ENCODE measurements at places on chromosomes 16 and 17.

DNA sequence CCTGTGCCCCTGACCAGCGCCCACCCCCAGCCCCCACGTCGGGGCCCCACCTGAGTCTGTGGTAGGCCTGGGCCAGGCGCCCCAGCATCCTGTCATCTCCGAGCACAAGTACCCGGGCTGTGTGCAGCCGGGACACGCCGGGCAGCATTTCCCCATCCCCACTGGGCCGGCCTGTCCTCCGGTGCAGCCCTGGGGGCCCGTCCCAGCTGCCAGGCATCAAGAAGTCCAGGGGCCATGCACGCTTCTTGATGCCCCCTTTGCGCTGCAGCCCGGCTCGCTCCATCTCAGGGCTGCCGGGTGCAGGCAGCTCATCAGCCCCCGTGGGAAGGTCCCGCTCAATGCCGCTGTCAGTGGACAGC is 29.3 kb upstream of the MFSD6L start:
- DNase-seq: no peak

- no peak for DNase-seq
These were observed 13.9 kb downstream of the HAGH start for GRCh38 chr16:1812732-1813163.

- no peak for DNase-seq
These were observed 19.2 kb downstream of the DCUN1D3 start for GRCh38 chr16:20880867-20881502.

GRCh38 chr17:41687828-41688640 is 651 bp upstream of the EIF1 start:
- DNase-seq: no peak

GRCh38 chr16:17387256-17387655 is 83.5 kb downstream of the XYLT1 start:
- DNase-seq: no peak

- no peak for DNase-seq
These were observed 6.4 kb downstream of the PIEZO1 start for GRCh38 chr16:88778541-88779065.

DNA sequence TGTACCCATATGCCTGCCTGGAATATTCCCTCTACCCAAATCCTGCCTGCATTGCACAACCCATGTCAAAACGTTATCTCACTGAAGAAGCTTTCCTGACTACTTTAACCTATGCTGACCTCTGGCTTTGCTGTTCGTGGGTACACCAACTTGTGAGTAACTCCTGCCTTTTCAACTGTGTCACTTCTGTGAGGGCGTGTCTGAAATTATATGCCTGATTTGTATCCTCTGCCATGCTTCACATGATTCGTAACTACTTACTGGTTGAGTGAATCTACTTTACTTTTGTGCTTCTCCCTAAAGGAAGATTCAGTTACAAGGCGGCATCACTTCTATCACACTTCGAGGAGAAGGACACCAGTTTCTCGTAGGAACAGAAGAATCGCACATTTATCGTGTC is 33.3 kb upstream of the USP43 start:
- no peak for DNase-seq

DNA sequence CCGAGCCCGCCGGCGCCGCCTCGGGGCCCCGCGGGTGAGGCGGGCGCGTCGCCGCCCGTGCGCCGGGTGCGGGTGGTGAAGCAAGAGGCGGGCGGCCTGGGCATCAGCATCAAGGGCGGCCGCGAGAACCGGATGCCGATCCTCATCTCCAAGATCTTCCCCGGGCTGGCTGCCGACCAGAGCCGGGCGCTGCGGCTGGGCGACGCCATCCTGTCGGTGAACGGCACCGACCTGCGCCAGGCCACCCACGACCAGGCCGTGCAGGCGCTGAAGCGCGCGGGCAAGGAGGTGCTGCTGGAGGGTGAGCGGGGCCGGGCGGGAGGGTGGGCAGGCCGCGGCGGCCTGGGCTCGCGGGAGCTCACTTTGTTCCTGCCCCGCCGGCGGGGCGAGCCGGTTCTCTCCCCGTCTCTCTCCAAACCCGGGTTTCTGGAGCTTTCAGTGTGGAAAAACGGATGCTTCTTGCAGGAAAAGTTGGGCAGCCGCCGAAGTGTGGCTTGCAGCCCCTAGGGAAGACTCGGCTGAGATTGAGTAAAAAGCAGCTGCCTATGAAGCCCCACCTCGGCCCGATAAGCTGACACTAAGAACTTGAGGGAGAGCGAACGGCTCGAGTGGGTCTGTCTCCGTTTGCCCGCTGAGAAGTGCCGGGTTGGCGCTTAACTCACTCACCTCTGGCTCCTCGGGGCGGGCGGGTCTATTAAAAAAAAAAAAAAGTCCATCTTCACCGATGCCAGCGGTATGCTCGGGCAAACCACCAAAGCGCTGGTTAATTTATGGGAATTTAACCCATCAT is 677 bp downstream of the SNTB2 start:
- DNase-seq: peak; percentile 45

GRCh38 chr16:20072146-20072873 is 1.4 kb downstream of the GPR139 start:
- DNase-seq: no peak

DNA sequence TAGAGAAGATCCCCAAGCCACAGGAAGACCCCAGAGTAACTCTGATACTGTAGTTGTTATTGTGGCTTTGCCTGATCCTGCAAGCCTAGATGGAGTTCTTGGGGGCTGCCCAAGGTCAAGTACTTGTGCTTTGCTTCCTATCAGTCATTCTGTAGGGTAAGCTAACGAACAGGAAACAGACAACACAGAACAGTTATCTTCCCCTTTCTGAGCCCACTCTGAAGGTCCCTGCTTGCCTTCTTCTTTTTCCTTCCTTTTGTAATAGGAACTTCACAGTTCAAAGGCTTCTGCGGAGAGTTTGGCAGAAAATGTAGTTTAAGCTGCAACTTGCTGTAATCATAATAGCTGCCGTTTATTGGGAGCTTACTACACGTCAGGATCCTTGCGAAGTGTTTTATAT is 494.1 kb upstream of the ERCC4 start:
- peak; percentile 44 for DNase-seq

DNA sequence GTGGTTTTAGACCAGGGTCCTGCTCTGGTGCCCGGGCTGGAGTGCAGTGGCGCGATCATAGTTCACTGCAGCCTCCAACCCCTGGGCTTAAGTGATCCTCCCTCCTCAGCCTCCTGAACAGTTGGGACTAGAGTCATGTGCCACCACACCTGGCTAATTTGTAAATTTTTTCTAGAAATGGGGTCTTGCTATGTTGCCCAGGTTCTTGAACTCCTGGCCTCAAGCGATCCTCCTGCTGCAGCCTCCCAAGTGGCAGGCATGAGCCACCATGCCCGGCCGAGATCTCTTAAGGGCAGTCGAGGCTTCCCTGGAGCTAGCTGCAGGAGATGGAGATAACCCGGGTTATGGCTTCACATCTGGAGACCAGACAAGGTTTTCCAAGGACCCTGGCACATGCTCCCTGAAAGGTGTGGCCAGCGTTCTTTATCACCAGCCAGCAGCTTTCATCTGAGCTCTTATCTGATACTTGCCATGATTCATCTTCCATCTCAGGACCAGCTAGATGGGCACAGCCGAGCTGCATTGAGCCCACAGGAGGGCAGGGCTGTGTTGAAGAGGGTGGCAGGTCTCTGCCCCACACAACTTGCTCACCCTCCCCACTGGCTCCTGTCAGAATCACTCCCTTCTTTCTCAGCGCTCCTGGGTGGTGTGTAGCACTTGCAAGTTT is 28.6 kb downstream of the SCNN1B start:
- no peak for DNase-seq

GRCh38 chr16:65843941-65844340 is 522.5 kb upstream of the CDH5 start:
- DNase-seq: no peak

GRCh38 chr16:87584271-87584670 is 18.0 kb upstream of the JPH3 start:
- no peak for DNase-seq

DNA sequence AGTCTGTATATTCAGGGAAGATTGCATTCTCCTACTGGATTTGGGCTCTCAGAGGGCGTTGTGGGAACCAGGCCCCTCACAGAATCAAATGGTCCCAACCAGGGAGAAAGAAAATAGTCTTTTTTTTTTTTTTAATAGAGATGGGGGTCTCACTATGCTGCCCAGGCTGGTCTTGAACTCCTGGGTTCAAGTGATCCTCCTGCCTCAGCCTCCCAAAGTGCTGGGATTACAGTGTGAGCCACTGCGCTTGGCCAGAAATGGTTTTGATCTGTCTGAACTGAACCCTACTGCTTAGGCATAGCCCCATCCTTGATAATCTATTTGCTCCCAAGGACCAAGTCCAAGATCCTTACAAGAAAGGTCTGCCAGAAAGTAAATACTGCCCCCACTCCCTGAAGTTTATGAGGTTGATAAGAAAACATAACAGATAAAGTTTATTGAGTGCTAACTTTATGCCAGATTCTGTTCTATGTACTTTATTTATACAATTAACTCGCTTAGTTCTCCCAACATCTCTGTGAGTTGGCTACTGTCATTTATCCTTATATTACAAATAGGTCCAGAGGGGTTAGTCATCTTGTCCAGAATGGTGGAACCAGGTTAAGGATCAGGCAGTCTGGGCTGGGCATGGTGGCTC is 13.5 kb downstream of the G6PC1 start:
- DNase-seq: no peak

- no peak for DNase-seq
These were observed 12.8 kb upstream of the CCL8 start for GRCh38 chr17:34306466-34306865.

DNA sequence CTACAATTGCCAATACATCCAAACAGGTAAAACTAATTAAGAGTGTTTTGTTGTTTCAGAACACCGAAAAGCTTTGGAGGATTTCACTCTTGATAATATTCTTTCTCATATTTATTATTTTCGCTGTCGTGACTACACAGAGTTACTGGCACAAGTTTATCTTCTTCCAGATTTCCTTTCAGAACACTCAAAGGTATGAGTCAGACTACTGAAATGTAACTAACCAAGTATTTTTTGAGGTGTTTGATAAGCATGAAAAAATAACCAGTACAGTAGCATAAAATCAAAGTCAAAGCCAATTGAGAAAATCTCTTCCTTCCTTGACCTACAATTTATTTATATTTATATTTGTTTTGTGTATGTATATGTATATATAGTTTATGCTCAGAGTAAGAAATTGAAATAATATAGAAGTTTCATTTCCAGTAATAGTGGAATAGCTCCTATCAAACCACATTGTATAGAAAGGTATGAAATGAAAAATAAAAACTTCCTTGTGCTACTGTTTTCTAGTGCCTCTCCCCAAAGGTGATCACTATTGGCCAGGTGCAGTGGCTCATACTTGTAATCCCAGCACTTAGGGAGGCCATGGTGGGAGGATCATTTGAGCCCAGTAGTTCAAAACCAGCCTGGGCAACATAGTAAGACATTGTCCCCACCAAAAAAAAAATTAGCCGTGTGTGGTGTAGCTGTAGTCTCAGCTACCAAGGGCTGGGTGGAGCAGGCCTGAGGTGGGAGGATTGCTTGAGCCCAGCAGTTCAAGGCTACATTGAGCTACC is 10.9 kb downstream of the RAD51C start:
- no peak for DNase-seq

- DNase-seq: no peak
These were observed 25.4 kb downstream of the CTU2 start for GRCh38 chr16:88731699-88732098.

DNA sequence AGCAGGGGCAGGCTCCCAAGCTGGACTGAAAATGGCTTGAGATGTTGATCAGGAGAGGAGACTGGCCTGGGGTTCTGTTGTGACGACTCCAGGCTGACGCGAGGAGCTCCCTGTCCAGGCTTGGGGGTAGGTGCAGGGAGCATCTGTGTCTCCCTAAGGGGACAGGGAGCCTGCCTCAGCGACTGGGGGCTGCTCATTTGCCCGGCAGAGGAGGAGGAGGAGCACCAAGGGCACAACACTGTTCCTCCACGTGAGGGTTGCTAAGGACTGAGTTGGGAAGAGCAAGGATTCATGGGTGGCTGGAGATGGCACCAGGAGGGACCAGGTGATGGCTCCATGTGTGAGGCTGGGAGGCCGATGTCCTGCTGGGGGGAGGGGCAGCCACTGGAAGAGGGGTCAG is 53.3 kb downstream of the USP22 start:
- DNase-seq: no peak

DNA sequence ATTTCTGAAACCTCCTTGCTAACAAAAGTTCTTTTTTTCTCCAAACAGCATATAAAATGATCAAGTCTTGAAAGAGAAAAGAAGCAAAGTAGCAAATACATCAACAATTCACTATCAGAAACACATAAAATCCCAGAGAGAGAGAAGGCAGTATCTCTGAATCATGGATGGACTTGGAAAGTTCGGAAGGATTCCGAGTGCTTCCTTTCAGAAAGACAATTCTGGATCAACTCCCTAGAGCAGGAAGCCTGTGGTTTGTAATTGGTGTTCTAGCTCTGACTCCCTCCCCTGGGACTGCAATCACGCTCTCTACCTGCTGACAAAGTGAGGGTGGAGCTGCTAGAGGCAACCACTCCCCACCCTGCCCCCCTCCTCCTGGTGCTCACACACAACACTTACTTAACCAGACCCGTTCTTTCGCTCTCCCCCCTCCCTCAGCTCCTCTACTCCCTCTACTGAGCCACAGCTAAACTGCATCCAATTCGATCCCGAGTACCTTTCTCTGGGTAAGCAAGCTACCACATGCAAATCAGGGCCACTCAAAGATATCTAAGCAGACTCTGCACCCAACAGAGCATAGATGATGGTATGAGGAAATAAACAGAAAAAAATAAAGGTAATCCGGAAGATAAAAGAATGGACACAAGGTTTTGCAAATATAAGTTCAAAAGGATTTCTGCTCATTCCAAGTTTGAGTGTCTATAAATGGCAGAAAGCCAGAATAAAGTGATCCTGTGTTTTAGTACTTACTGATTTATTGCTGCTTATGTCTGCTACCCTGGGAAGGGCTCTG is at the start of gene RNF43:
Gene RNF43 (minus strand): TSS at position 235 of the 793 bp plus-strand sequence. CDS start 1,957 bp downstream, outside the sequence.
- peak; percentile 58 for DNase-seq

DNA sequence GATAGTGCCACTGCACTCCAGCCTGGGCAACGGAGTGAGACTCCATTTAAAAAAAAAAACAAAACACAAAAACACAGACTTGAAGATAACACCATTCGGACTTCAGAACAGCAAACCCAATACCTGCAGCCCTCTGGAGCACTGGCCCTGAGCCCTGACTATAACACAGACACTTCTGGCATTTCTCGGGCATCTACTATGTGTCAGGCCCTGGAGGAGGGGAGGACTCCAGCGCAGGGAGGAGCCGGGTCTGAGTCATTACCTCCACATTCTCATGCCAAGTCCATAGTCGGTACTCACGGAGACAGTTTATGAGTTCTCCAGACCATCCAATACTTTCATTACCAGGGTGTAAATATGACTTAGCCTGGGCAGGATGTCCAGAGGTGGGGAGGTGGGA is 48.8 kb downstream of the PITPNM3 start:
- no peak for DNase-seq
